ENCODE measurements at places on chromosomes 1 and 21.

DNA sequence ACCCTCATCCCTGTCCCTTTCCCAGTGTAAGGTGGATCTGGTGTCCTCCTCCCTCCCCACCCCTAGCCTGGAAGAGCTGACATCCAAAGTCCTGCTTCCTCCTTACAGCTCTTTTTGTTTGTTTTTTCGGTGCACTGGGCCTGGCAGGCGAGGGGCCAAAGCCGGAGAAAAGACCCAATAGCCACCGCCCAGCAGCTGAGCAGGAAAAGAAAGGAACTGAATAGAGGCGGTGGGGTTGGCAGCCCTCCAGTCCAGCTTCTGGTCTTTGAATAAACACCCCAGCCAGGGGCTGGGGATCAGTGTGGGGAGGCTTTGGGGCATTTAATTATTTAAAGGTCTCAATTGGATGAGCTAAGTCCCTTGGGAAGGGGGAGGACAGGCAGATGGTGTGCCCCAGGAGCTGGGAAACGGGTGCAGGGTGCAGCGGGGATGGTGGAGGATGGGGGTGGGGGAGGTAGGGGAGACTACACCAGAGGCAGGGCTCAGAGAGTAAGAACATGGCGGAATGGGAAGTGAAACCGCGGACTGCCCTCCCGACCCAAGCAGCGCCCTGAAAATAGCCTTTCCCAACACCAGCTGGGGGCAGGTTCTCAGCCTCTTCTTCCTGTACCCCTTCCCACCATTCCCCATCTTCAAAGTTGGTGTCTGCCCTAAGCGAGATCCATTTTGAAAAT is 20.2 kb downstream of the BTG2 start:
- DNase-seq = peak; percentile 83

DNA sequence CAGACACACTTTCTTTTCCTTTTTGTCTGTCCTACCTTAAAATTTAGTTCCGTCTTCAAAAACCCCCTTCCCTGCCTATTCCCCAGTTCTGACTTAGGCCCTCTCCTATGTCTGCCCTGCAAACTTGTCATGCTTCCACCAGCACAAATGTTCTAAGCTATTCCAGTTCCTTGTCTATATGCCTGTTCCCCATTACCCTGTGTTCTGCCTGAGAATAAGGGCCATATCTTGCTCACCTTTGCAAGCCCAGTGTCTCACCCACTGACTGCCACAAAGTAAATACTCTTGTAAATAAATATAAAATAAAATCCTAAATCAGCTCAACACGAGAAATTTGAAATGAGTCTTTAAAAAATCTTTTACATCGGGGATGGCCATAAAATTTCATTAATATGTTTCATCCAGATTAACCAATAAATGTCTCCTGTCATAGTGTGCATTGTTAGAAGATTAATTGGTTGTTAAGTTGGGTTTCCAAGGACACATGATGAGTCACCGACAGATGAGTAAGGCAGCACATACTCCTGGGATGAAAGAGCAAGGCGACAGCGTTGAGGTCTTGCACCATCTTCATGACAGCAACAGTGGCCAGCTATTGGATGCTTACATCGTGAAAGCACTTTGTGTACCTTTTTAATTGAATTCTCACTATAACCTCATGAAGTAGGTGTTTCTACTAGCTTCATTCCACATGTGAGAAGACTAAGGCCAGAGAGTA is 92.6 kb upstream of the NGF start:
- DNase-seq = no peak

DNA sequence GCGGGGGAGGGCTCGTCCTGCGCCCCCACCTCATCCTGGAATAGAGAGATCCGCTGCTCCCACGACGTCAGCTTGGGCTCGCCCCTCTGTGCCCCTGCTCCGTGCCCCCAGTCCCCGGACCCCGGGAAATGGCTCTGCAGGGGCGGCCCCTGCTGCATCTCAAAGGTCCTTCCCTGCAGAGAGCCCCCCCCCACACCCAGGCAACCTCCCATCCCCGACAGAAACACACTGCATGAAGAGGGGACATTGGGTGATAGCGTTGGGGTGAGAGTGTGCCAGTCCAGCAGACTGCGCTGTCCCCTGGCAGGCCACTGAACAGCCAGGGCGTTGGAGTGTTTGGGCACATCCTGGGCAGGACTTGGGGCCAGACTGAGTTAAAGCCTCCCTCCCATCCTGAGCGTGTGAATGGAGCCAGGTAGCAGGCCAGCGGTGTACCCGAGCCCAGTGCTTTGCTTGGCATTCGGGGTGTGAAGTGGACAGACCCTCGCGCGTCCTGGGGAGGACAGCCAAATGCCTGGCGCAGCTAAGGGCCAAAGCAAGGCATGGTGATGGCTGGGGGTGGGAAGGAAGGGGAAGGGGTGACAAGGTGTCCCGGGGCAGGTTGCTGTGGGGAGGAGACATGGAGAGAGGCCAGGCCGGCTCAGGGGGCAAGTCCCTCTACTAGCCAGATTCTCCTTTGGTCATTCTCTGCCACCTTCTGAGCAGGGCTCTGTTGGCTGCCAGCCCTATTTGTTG is 633 bp upstream of the ETNK2 start:
- no peak for DNase-seq

GRCh38 chr1:1282998-1283397 is 2.8 kb downstream of the SCNN1D start:
- no peak for DNase-seq

DNA sequence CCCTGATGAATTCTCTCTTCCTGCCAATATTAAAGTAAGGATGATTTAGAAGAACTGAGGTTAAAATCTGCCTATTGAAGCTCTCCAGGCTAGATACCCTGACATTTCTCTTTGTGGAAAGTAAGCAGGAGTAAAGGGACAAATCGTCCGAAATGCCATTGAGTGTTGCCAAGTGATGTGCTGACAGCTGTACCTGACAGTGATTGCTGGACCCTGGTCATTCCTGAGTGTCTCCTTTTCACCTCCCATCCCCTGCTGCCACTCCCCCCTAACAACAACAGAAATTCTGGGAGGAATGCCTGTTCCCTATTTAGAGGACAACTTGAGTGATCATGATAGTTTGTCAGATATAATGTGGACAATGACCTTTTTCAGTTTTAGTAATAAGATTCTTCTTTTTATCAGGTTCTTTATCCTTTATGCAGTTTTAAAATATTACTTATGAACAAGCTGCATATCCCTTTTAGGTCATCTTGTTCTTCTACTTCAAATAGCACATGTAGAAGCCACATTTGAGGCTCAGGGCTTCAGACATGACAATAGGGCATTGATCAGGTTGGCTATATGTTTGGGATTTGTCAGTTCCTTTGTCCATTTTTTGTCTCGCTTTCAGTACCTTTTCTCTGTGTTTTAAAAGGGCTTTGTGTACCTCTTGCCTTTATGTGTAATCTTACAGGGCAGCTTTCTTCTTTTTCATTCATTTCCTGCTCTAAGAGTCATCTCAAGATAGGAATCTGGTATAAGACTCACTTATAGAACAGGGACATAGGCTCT is 56.0 kb downstream of the ITSN1 start:
- DNase-seq = no peak

DNA sequence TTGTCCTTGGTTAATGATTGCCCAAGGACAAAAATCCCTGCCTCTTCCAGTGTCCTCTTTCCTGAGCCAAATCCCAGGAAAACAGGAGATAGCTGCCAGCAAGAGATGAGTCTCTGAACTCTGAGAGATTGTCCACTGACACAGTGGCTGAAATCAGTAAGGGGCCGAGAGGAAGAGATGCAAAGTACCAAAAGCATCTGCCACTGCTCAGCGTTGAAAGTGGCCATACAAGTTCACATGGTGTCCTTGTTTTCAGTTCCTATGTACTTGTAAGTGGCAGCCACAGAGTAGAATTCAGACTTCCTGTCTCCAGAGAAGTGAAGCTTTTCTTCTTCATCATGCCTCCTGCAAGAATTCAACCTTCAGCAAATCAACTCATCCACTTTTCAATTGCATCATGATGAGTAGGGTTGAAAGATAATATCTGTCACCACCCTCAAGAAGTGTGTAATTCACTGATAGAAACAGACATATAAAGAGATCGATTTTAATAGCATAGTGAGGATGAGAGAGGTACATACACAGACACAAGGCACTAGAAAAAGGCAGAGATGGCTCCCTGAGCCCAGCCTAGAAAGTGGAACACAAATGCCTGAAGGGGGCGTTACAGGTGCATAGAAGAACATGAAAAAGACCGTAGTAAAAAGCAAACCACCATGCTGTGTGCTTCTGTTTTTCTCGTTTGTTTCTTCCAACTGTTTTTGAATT is 185.8 kb downstream of the MRPL39 start:
- DNase-seq = peak; percentile 50

- DNase-seq = peak; percentile 46
Measured at GRCh38 chr21:46183910-46184624, at the start of gene SPATC1L. Gene SPATC1L (minus strand): TSS chr21:46184459. CDS start chr21:46182816, 1,643 bp downstream.

DNA sequence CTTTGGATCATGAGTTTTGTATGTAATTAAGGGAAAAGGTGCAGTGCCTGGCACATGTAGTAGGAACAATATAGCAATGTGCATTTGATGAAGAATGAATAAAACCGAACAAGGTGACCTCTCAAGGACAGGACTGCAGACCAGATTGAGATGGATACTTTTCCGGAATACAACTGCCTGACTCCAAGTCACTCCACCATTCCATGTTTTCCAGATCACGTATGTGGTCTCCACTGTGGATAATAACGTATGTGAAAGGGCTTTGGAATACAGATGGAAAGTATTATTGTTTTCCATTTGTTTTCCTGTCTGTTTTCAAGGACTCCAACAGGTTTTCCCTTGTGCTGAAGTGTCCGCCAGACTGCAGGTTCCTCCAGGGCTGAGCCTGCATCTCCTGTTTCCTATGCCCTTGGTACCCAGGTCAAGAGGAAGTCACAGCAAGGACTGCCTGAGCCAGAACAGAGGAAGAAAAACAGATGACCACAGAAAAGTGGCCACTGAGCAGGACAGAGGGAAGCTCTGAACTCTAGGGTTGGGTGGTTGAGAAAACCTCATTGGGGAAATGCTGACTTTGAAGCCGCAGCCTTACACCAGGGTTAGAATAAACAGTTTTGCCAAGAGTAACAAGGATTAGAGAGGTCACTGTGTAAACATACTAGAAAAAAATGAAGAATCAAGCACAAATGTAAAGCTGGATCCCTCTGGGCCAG is 4.0 kb downstream of the CFAP45 start:
- no peak for DNase-seq

DNA sequence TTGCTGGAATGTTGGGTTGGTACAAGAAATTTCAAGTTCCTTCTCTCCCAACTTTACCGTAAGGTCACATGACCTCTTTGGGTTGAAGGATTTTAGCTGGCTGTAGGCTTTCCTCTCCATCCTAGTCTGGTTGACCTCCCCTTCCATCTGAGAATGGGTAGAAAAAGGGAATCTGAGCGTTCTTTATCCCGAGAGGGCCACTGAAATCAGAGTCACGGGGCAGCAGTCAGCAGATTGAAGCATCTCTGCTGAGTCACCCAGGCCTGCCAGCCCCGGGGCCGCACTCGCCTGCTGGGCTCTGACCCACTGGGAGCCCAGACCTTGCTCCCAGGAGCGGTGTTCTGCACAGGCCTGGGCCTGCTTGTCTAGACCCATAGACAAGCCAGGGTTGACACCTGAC is 31.0 kb downstream of the TMCC2 start:
- no peak for DNase-seq

GRCh38 chr1:19436716-19437476 is 48.4 kb downstream of the CAPZB start:
- DNase-seq = no peak

DNA sequence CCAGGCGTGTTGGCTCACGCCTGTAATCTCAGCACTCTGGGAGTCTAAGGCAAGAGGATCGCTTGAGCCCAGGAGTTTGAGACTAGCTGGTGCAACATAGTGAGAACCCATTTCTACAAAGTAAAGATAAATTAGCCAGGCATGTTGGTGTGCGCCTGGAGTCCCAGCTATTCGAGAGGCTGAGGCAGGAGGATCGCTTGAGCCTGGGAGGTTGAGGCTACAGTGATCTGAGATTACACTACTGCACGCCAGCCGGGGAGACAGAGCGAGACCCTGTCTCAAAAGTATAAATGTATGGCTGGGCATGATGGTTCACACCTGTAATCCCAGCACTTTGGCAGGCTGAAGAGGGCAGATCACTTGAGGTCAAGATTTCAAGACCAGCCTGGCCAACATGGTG is 51.5 kb upstream of the LBR start:
- no peak for DNase-seq

- DNase-seq = no peak
Measured at GRCh38 chr1:6310116-6310848, 49.4 kb upstream of the GPR153 start.

GRCh38 chr1:234743791-234744611 is 134.0 kb upstream of the IRF2BP2 start:
- no peak for DNase-seq

GRCh38 chr1:81549588-81550127 is 251.1 kb upstream of the ADGRL2 start:
- DNase-seq = peak; percentile 16

GRCh38 chr1:13892671-13893325 is 192.8 kb downstream of the PRDM2 start:
- DNase-seq = no peak

DNA sequence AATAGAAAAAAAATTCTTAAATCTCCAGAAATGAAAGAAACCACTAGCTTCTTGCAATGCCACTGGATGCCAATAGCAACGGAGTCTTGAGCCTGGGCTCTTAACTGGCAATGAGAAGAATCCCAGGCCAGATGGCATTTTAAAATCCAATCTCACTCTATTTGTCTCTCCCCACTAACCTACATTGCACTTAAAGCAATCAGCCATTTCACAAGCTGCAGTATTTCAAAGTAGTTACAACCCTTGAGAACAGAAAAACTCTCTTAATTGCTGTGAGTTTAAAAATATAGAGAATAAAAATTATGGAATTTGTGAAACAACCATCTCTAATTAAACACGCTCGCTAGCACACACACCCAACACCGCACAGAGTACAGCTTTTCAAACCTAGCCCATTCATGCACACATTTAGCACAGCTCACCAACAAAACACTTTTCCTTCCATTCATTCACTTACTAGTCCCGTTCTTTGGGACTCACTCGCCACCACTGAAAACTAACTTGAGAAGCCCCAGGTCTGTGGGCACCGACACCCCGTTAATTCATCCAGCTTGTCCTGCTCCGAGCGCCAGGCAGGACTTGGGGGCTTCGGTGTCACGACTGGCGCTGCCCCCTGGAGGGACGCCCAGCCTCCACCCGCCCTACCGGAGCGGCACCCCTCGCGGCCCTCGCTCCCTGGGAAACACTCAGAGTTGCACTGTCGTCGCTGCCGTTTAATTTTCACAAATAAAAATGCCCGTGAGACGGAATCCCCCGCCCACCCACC is 1.0 kb downstream of the DDAH1 start:
- DNase-seq = no peak

GRCh38 chr21:25906587-25906986 is 171.8 kb downstream of the GABPA start:
- DNase-seq = no peak

DNA sequence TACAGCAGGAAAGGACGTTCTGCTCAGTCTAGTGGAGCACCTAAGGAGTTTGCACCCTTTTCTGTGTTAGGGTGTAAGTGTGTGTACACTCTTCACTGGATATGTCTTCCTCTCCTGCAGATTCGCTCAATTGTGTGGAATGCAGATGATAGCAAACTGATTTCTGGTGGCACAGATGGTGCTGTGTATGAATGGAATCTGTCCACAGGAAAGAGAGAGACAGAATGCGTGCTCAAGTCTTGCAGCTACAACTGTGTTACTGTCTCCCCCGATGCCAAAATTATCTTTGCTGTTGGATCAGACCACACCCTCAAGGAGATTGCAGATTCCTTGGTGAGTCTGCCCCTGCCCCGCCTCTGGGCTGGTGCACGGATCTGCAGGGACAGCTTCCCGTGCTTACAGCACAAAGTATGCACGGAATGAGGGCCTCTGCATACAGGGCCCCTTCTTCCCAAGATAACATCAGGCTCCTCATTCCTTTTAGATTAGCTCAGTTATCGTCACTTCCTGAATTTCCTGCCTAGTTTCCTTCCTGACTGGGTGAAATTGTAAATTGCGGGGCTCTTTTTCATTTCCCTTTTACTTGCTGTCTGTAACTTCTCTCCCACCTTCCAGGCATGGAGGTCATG is 34.6 kb downstream of the CFAP57 start:
- no peak for DNase-seq
